ENCODE measurements at places on chromosomes 3 and 15. TPM values are rescaled to one million over a fixed set of nuclear protein-coding genes. Genes with fewer than 3 reads are reported as not detected.

The RPL4 gene
- total RNA-seq: 3,625 TPM

The CYP19A1 gene
- not detected for total RNA-seq

The SEC22C gene
- total RNA-seq: 110 TPM

The DAZL gene
- not detected for total RNA-seq

The ARHGEF26 gene
- total RNA-seq: 0.40 TPM

The TRPM1 gene
- 0.60 TPM for total RNA-seq

The BOC gene
- total RNA-seq: 0.27 TPM

The CP gene
- not detected for total RNA-seq
